ENCODE measurements at places on chromosomes 7 and 10. TPM values are rescaled to one million over a fixed set of nuclear protein-coding genes. Genes with fewer than 3 reads are reported as not detected.

DNA sequence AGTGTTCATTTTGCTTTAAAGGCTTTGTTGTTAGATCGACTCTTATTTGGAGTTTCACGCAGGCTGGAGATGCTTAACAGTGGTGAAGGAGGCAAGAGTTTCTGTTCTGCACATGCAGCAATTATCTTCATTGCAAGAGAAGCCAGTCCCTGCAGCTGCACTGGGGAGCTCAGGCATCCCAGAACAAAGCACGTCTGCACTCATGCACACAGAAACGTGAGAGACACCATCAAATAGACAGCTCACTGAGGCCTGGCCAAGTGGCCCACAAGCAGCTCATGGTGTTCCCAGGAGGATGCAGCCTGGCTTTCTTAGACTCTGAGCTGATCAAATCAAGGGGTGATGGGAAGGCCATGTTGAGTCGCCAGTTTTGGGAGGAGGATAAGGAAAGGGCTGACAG lies 246.1 kb downstream of the CREB5 start:
- DNase-seq: no peak

DNA sequence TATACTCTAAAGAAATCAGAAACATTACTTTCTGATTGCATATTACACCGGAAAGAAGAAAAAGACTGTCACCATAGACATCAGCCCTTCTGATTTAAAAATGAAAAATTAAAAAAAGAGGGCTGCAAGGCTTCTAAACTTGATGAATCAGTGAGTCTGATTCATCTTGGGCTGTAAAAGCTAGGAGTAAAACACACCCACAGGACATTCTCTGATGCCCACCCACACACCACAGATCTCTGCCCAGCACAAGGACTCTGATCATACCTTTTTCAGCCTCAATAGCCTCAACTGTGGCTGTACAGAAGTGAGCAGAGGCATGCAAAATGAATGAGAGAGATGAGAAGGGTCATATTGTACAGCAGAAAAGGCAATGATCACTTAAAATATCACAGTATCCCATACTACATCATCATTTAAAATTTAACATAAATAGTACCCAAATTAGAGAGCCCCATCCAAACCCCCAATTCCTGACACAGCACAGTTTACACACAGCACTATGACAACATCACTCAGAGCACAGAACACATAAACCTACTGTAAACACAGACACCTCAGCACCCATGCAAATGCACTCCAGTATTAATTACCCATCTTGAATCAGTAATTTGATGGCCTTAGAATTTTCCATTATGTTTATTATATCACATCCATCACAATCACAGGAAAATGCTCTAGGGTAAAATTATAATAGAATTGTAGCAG lies 6.4 kb upstream of the MSS51 start:
- DNase-seq: peak; percentile 86

- peak; percentile 39 for DNase-seq
Observed at GRCh38 chr7:20220921-20221547, 3.9 kb upstream of the MACC1 start.

DNA sequence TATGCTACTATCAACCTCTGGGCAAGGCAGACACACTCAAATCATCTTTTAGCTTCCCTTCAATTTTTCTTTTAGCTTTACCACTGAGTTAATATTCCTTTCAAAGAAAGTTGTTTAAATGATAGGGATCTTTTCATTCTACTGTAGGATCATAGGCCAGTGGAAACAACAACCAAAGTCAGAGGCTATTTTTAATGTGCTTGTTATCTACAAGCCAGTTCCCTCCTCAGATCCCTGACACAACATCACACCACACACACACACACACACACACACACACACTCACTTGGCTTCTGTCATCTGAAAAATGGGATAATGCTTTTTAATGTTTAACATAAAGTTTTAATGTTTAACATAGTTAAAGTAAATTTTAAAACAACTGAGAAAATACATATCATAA lies 106.7 kb upstream of the CAV2 start:
- DNase-seq: no peak

Gene DOCK1
- 148 TPM for total RNA-seq

Gene ANKRD30A
- total RNA-seq: not detected

Gene DNAH11
- 2.6 TPM for total RNA-seq

Data from bronchial epithelial cell (primary cell).